ENCODE measurements at places on chromosomes 6 and 20.

DNA sequence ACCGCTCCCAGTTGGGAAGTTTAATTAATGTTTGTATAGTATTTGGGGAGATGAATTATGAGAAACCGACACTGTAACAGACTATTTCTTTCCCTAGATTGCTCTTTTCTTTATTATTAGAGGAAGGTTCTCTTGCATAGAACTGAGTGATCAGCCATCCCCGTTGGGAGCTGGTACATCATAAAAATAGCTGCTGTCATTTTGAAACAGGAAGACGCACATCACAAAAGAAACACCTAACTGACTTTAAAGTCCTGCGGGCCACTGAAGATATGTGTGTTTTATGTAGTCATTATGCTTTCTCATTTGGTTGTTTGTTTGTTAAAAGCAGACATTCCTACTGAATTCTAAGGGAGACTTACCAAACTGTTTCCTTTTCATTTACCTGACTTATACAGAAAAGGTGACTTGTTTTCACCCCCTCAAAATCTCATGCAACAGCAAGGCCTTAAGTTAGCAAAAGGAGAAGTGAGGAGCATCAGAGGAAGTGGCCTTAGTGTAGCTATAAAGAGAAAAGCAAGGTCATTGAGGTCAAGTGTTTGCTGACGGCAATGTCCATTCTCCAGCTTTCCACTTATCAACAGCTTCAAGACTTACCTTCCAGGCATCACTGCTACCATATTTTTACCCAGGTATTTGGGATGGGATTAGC is 91.0 kb downstream of the PKHD1 start:
- DNase-seq = no peak

- no peak for DNase-seq
Measured at GRCh38 chr6:42520786-42521607, 42.8 kb upstream of the UBR2 start.

DNA sequence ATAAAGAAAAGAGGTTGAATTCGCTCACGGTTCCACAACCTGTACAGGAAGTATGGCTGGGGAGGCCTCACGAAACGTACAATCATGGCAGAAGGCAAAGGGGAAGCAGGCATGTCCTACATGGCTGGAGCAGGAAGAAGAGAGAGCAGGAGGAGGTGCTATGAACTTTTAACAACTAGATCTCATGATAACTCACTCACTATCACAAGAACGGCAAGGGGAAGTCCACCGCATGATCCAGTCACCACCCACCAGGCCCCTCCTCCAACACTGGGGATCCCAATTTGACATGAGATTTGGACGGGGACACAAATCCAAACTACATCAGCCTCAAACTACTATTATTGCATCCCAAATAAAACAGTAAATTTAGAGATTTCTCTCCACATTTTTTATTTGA is 53.6 kb upstream of the CST7 start:
- DNase-seq = no peak

DNA sequence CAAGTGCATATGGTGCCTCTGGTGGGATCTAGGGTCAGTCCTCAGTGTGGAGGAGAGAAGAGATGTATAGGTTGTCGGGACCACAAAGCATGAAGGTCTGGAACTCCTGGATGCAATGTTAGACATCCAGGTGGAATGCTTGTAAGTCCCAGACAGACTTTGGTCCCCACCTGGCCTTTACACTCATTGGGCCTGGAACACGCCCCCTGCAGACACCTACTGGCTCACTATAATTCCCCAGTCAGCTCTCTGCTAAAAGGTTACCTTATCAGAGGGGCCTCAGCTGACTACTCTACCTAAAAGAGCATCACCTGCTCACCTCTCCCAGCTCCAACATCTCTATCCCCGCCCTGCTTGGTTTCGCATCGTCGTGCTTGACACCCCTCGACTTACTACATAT is 41.7 kb upstream of the SIRPA start:
- no peak for DNase-seq

- DNase-seq = no peak
Measured at GRCh38 chr6:129495652-129496051, 214.3 kb downstream of the ARHGAP18 start.

DNA sequence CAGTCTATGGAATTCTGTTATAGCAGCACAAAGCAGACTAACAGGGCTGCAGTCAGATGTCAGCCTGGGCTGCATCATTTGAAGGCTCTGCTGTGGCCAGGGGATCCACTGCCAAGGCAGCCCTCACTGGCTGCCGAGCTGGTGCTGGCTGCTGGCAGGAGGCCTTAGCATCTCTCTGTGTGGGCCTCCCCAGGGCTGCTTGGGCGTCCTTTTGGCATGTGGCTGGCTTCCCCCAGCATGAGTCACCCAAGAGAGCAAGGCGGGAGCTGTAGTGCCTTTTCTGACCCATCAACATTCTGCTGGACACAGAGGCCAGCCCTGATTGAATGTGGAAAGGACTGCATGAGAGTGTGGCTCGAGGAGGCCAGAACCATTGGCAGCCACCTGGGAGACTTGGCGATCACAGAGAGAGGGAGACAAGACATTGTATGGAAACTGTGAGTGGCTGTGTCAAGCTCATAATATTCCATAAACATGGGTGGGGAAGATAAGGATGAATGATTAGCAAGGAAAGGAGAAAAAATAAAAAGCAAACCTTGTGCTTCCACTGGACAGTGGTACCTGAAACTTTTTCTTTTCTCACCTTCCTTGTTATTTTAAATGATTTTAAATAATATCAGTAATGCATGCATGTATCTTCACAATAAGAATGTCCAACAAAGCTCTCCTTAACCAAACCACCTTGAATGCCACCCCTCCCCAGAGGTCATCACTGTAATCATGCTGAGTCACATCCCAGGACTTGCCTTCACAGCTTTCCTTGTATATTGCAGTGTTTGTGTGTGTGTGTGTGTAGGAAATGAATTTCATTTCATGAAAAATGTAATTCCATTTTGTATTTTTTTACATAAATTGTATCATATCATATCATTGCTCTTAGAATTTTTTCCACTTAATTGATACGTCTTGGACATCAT is 55.0 kb upstream of the VSX1 start:
- DNase-seq = no peak

DNA sequence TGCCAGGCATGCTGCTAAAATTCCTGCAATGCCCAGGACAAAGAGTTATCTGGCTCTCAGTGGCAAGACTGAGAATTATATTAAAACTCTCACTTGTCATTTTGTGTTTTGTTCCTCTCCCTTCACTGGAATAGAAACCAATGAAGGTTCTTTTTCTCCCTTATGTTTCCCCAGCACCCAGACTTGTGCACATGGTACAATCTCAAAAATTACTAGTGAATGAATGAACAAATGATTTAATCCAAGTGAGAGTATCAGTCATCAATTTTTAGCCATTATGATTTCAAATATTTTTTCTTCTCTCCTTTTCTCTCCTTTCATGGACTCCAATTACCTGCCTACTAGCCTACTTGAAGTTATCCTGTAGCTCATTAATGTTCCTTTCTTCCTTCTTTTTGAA is 70.1 kb downstream of the BCAS1 start:
- DNase-seq = no peak

DNA sequence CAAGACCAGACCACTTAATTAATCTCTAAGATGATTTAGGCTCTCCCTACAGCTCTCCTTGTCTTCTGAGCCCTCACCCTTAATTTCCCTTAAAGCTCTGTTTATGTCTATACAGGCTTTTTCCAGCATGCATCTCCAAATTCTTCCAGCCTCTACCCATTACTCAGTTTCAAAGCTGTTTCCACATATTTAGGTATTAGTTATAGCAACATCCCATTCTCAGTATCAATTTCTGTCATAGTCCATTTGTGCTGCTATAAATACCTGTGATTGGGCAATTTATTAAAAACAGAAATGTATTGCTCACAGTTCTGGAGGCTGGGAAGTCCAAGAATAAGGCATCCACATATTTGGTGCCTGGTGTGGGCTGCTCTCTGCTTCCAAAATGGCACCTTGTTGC is 2.3 kb upstream of the SERPINB1 start:
- DNase-seq = no peak

- DNase-seq = peak; percentile 45
Measured at GRCh38 chr6:55617272-55617671, 38.3 kb upstream of the HMGCLL1 start.

GRCh38 chr6:57306273-57306672 is 11.2 kb upstream of the PRIM2 start:
- no peak for DNase-seq

- DNase-seq = no peak
Measured at GRCh38 chr20:60648556-60648955, 603.5 kb upstream of the CDH4 start.

DNA sequence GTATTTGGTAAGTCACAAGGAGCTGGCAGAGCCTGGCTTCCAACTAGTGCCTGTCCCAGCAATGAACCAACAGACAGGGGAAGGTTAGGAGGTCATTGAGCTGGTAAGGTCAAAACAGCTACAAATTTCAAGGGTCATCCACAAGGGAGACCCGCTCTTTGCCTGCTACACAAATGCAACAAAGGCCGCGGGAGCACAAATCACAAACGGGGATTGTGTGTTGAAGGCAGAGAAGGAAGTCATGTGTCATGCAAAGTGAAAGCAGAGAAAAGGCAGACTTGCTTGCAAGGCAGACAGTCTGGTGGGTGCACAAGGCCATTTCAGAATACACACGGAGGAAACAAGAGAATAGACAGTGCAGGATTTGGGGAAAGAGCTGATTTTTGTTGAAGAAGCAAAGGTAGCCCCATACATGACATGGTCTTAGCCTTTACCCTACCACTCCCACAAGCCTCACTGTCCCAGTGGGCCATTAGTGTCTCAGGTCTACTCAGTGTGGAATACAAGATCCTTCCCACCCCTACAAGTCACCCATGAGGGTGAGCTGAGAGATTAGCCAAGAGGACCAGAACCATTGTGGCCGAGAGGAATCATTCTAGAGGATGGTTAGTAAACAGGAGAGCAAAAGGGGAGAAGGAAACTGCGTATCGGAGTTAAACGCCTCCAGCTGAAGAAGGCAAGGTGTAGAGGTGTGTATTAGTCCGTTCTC is 18.1 kb upstream of the SAMHD1 start:
- DNase-seq = no peak

Data from D341Med (cell line).